Lower leg skin (tissue), 4 donors: ENCODE measurements at places on chromosomes 6 and 20.

- no peak for DNase-seq
These were observed 46.3 kb downstream of the MDFI start for GRCh38 chr6:41684311-41685180.

GRCh38 chr6:47009583-47009982, 32.5 kb downstream of the ADGRF1 start:
- no peak for DNase-seq

- DNase-seq = no peak
These were observed 62.8 kb upstream of the GTSF1L start for GRCh38 chr20:43789593-43789992.

- DNase-seq = no peak
These were observed 119.2 kb downstream of the TINAG start for GRCh38 chr6:54427396-54427937.

GRCh38 chr6:32083812-32084768, 25.0 kb downstream of the TNXB start:
- no peak for DNase-seq

DNA sequence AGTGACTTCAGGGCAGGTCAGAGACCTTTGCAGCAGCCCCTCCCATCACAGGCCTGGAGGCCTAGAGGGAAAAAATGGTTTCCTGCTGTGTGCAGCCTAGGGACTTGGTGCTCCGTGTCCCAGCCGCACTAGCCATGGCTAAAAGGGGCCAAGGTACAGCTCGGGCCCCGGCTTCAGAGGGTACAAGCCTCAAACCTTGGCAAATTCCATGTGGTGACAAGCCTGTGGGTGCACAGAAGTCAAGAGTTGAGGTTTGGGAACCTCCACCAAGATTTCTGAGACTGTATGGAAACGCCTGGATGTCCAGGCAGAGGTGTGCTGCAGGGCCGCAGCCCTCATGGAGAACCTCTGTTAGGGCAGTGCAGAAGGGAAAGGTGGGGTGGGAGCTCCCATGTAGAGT, 34.0 kb downstream of the UBE3D start:
- DNase-seq = no peak
